ENCODE measurements at places on chromosomes 4 and X.
A peak's percentile ranks its signal among the peaks of the same experiment; 100 is the strongest.

DNA sequence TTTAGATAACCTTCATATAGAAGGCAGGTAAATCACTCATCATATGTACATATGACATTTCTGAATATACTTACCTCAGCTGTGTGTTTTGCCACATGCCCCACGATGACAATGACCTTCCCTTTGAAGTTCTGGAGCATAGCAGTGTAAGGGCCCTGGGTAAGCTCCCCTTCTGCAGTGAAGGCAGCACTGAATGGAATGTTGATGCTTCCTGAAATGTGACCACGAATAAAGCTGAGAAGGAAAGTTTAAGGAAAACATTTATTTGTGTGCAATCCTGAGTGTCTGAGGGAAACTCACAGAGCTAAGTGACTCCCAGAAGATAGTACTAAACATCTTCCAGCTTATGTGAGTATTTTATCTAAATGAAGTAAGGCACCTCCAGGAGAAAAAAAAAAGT, 200.1 kb downstream of the NPNT start:
- DNase-seq = no peak

- peak; percentile 43 for DNase-seq
Measured at GRCh38 chr4:1544861-1545281, 138.6 kb upstream of the NKX1-1 start.

- DNase-seq = no peak
Measured at GRCh38 chr4:109303140-109303496, 660 bp upstream of the COL25A1 start.

- DNase-seq = peak; percentile 63
Measured at GRCh38 chr4:76738086-76738931, 159.6 kb downstream of the SOWAHB start.

GRCh38 chr4:8756816-8757215, 114.8 kb downstream of the HMX1 start:
- no peak for DNase-seq

DNA sequence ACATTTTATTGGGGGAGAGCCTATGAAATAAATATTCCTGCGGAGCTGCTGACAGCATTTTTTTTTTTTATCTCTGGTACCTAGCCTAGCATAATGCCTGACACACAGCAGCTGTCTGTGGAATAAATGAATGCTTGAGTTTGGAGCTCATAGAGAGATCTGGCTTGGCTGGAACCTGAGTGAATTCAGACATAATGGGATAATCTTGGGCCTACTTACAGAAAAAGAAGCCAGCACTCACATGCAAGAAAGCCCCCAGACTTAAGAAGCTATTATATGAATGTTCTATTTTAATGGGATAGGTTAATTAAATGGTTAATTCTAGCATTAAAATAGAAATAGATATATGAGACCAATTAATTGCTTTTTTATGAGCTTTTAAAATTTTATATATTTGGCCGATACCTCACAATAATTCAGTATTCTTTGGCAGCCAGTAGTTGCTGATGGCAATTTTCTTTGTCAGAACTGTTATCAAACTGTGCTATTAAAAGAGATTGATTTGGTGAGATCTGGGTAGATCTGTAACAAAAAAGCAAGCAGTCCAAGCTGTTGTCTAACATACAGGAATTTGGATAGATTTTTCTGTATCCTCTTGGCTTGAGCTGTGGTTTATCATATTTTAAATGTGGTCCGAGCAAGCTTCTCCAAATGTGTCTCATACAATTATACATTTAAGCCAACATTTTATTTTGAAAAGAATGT, 654.2 kb downstream of the PCDH7 start:
- no peak for DNase-seq

DNA sequence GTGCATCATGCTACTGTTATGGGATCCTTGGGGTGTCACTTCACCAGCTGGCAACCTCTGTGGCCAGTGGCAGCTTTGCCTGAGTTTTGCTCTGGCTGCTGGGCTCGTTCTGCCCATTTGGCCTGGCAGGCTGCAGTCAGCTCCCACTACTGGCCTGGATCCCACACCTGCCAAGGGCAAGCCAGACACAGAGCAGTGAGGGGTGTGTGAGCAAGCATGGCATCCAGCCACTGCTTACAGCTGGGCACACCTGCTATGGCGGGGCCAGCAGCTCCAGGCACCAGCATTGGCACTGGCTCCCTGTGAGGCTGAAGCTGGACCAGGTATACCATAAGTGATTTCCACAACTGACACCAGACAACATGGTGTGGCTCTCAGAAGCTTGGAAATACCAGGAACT, 183.4 kb downstream of the NPFFR2 start:
- no peak for DNase-seq

- no peak for DNase-seq
Measured at GRCh38 chrX:97682991-97683840, 799.5 kb downstream of the RPA4 start.

- DNase-seq = no peak
Measured at GRCh38 chr4:117357437-117357836, 272.1 kb upstream of the TRAM1L1 start.

GRCh38 chr4:184506527-184507121, 32.3 kb upstream of the IRF2 start:
- no peak for DNase-seq

DNA sequence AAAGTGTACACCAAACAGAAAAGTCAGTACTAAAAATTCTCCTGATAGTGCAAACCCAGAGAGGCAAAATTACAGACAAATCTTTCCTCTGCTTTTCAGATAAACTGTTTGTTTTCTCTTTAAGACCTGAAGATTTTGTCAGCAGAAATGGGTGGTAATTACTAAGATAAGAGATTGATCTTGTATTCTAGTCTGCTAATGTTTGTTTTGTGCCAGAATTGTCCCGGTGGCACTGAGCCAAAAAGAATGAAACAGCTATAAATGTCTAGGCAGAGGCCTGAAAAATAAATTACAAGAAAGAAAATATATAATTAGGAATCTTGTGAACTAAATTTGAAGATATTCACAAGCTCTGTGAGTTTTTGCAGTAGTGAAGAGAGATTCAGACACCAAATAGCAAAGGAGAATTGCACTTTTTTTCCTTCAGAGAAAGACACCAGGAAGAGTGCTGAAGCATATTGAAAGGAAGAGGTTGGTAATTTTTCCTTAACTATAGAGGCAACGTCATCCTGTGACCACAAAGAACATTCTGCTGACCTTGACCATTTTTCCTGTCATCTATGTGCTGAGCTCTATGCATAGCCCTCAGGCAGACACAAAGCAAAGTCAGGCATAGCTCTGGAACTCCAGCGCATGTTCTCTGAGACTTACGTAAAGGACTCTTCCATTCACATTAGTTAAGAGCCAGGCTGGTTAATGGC, 314.5 kb upstream of the RASGEF1B start:
- no peak for DNase-seq

- no peak for DNase-seq
Measured at GRCh38 chr4:174292473-174292872, 8.8 kb downstream of the CEP44 start.

DNA sequence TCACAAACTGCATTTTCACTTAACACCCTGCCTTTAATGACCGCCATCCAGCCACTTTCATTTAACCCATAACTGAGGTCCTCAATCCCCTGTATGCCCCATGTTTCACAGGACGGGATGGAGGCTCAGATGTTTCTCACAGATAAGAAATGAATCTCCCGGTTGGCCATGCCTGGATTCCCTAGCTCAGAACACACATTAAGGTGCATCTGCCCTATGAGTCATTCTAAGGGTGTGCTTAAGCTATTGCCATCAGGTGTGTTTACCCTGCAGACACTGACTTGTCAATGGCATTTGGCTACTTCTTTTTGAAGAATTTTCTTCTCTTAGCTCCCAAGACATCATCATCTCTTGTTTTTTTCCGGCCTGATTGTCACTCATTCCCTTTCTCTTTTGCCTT, 222.6 kb upstream of the SMIM31 start:
- DNase-seq = no peak

DNA sequence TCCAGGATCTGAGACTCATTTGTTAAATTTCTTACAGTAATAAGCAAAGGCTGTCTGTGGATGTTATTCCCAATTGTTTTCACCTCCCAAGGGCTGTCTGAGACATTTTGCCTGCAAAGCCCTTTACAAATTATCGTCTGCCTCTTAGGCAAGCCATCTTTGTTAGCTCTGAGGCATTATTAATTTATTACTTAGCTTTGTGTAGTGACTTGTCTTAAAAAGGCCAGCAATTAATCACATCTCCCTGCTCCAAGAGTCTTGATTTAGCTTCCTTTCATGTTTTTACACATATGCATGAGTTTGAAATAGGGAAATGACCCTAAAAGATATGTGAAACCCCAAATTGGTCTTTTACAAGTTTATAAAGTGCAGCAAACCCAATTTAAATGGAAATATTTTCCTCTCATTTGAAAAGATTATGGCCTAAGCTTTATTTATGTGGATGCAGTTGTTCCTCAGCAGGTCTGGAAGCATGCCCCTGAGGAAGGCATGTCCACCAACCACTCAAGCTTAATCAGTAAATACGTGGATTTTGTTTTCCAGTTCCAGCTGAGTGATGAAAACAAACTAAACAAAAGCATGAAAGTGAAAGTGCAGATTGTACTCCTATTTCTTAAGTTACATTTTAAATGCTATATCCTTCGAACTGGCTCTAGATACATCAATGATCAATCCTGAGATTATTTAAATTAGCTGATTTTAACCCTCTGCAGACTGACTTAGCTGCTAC, 173.6 kb upstream of the LNX1 start:
- DNase-seq = no peak

DNA sequence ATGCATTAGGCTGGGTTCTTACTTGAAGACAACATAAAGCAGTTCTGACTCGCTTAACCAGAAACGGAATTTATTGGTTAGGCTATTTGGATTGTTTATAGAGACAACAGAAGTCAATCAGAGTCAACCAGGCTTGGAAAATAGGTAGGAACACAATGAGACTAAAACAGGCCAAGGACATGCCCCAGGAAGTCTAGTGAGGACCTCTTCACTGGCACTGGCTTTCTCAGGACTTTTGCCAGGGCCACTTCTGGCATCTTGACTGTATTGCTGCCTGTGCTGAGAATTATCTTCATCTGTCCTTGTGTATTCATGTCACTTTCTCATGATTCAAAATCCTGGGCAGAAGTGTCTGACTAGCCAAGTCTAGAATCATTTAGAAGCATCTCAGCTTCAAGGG, 19.6 kb downstream of the PGAM4 start:
- no peak for DNase-seq

DNA sequence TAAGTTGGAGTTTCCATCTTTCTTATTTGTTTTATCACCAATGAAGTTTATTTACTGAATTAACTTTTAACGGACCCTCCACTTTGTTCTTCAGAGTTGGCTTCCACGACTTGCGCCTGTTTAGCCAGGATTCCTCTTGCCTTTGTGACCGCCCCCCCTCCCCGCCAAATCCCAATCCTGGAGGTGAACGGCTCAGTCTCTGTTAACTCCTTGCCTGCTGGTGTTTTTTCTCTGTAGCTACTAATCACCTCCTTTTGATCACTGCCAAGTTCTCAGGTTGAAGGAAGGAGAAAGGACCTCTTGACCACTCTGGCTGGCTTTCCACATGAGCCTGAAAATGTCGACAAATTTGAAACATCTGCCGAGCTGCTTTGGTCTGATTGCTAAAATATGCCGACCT, 46.8 kb upstream of the BCOR start:
- DNase-seq = no peak

DNA sequence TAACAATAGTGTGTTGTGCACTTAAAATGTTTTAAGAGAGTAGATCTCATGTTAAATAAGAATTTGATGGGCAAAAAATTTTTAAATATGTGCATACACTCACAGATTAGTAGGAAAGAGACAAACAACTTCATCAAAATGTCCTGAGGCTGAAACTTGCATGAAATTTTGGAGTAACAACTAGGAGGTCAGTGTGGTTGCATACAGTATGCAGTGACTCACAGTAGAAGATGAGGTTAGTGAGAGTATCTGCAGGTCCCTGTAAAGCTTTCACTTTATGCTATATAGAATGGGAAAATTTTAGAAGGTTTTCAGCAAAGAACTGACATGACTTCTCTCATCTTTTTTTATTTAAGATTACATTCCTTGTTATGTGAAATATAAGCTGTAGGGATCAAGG, 453.1 kb upstream of the KLHL4 start:
- no peak for DNase-seq

DNA sequence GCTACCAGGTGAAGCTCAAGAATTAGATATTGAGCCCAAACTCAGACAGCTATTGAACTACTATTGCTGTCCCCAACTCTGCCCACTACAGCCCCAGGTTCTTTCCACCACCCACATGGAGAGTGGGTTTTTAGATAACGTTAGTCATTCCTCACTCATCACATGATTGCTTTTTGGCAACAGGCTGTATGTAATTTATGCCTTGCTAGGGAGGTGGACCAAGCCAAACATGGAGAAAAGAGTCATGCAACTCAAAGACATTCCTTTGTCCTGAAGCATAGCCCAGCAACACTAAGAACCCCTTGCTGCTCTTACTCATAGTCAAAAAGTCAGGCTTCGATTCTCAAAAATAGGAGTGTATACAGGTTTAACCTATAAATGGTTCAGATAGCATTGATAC, 275.9 kb upstream of the VCX3A start:
- DNase-seq = no peak

DNA sequence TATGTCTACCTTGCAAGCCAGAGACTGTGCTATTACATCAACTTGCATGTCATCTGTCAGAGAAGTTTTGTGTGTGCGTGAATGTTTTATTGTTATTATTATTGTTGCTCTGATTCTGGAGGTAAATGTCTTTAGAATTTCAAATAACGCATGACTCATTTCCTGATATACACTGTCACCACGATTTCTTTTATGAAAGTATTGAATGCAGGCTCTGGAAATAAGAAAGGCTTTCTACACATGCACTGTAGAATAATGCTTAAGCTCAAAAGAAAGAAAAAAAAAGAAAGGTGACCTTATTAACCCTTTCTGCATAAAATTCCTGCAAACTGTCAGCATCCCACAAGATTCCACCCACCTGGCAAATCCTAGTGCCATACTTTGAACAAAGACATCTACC, 632.9 kb downstream of the ZNF674 start:
- no peak for DNase-seq

GRCh38 chr4:84493092-84493850, 5.8 kb downstream of the NKX6-1 start:
- DNase-seq = peak; percentile 61

GRCh38 chr4:9942921-9943600, 78.2 kb downstream of the SLC2A9 start:
- no peak for DNase-seq

GRCh38 chrX:48569958-48570357, 4.3 kb upstream of the RBM3 start:
- DNase-seq = no peak

GRCh38 chr4:3244002-3244401, 5.0 kb upstream of the MSANTD1 start:
- DNase-seq = peak; percentile 24

- no peak for DNase-seq
Measured at GRCh38 chrX:68808686-68809357, 20.0 kb upstream of the EFNB1 start.

GRCh38 chr4:25788703-25789238, 74.0 kb downstream of the SEL1L3 start:
- no peak for DNase-seq

GRCh38 chrX:66022632-66023384, 17.1 kb downstream of the VSIG4 start:
- no peak for DNase-seq

DNA sequence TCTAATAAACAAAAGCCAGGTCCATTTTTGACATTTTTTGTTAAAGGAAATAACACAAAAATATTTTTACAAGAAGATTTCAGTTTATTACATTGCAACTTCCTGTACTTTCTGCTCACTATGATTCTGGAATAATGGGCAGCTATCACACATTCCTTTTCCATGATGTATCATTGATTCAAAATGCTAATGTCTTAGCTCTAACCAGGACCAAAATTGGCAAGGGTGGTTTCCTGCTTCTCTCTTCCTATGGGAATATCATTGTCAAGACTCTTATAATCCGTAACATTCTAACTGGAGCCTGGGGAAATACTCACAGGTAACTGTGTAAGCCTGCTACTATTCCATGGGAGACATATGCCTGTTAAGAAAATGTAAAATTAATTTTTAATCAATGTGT, 218.6 kb downstream of the DCAF12L2 start:
- DNase-seq = no peak
